Stimulated activated CD4-positive, alpha-beta T cell treated with anti-CD3 and anti-CD28 coated beads, Interleukin-1b, Interleukin-23, amount 100 ng/mL, for 4 hours (primary cell): ENCODE measurements at places on chromosomes 5 and 9.
A peak's percentile ranks its signal among the peaks of the same experiment; 100 is the strongest.

DNA sequence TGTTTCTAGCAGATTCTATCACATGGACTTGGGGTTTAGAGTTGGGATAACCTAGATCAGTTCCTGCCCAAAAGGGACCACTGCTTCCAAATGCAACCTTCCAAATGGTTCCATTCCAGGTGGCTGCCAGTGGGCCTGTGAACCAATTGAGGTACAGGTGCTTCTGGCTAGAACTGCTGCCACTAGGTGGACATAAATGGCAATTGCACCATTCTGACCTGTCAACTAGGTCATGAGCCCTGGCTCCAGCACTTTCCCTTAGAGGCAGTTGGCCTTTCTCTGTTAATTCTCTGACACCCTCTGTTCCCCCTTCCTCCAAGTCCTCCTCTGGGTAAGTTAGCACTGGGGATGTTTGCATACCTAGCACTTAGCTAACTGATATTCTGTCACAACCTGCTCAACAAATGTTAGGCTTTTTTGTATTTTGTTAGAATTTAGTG lies 16.6 kb upstream of the HEMGN start:
- DNase-seq, result peak; percentile 14

- no peak for DNase-seq
Measured at GRCh38 chr9:72997387-72997995, 44.6 kb upstream of the ALDH1A1 start.

DNA sequence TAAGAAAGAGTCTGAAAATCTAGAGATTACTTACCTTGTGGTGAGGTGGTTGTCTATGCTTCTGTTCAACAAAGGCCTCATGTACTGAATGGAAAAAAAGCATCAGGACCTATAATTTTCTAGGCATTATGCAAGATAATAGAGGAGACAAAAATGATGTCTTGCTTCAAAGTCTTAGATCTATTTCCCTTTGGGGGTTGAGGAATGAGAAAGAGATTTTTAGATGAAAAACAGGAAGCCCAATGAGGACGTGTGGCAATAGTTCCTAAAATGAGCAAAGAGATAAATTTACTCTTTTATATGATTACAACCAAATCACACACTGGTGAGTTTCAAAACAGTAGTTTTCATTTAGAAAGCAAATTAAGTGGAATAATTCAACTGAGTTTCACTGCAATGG lies 99.5 kb downstream of the GHR start:
- DNase-seq, result no peak

DNA sequence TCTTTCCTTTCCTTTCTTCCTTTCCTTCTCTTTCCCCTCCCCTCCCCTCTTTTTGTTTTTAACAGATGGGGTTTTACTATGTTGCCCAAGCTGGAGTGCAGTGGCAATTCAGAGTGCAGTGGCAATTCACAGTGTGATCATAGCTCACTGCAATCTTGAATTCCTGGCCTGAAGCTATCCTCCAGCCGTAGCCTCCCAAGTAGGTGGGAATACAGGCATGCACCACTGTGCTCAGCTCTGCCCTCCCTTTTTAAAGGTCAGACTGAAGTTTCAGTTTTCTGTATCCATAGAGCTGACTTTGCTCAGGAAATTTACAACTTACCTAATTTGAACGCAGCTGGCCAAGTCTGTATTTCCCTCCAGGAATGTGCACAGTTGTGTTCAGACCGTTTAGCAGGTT lies 696 bp downstream of the CCL28 start:
- no peak for DNase-seq

DNA sequence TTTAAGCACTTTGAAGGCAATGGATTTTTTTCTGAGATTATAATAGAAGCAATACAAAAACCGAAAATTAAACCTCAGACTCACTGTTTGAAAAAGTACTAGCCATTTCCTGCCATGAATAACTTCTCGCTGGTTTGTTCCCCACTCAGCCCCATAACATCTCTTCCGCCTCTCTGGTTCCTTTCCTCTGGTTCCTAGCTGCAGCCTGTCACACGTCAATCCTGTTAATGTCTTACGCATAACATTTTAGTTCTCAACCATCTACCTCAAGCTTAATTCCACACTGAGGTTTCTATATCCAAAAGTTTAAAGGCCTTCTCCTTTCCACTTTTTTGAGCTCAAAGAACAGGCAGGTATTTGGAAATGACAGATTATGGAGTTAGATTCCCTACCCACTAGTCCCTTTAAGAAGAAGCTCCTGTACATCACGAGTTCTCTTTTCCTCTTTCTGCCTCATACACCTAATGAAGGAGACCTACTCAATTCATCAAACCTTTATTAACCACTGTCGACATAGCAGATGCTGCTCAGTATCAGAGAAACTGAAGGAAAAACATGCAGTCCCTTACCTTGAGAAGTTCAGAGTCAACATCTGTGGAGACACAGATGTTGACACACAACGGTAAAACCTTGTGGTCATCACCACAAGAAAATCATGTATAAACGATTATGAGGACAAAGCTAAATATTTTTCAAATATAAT lies 243.0 kb upstream of the PTGER4 start:
- DNase-seq, result no peak

DNA sequence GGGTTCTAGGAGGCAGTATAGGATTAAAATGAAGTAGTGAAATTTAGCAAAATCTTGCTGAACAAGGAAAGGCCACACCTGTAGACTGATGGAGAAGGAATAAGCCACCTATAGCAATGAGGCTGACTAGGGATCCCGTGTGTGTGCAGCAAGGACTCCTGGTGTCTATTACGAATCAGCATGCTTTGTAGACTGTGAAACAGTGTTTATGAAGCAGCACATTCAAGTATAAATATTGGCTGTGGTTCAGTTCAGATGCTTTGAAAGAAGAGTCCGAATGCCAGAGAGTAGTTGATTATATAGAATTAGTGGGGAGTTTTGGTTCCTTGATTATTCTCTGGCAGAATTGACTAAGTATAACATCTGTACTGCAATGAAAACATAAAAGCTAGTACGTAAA lies 41.8 kb downstream of the CAST start:
- no peak for DNase-seq

DNA sequence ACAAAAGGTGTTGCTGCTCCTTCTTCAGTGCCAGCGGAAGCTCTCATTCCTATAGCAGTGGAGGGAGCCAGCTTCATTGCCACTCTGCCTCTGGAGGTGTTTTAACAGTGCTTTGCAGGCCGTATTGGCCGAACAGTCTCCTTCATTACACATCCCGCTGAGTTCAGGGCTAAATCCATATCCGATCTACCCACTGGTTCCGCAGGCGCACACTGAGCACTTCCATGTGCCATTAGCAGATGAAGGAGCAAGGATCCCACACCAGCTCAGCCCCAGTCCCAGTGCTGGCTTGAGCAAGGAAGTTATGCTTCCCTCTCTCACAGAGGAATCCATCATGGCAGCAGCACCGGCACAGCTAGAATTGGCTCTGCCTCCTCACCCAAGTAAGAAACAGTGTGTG lies 121.2 kb upstream of the IRX2 start:
- no peak for DNase-seq

GRCh38 chr5:159971038-159971437 lies 37.9 kb upstream of the TTC1 start:
- DNase-seq, result no peak

- no peak for DNase-seq
Measured at GRCh38 chr9:76161541-76161940, 232.7 kb downstream of the RFK start.

DNA sequence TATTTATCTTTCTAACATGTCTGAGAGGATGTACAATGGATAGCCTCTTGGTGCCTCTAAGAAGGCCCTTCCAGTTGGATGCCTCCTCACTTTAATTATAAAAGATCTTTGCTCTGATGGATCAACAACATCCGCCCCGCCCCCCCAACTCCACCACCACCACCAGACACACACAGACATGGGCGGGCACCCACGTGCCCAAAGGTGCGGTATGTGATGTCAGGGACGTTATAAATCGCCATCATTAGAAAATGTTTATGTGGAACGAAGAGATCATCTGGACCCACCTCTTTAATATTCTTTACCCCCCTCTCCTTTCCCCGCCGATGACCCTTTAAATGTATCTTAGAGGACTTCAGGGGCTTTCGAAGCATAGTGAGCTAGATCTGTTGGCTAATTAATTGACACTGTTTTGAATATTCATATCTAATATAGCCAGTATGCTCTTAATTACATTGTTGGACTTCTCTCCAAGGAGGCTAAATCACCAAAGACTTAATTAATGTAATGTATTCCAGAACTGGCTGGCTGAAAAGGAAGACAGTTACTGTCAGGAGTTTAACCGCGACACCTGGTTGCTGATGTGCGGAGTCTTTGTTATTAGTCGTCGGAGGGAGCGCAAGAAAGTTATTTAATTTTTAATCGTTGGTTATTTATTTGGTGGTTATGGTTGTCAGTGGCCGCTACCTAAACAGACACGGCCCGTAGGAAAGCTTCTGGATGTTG lies 6.1 kb upstream of the FOXB2 start:
- DNase-seq, result no peak

GRCh38 chr5:38821679-38822078 lies 24.1 kb upstream of the OSMR start:
- DNase-seq, result no peak

DNA sequence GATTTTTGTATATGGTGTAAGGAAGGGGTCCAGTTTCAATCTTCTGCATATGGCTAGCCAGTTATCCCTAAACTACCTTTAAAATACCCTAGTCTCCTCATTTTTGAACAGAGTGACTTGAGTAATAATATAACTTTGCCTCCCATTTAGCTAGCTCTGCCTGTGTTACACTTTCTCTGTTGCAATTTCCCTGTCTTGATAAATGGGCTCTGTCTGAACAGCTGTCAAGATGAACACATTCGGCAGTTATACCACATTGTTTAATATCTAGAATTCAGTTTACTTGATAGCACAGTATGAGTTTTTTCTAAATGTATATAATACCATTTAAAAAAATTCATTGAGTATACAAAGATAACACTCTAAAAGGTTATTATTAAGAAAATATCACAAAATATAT lies 562.9 kb upstream of the FTMT start:
- no peak for DNase-seq

DNA sequence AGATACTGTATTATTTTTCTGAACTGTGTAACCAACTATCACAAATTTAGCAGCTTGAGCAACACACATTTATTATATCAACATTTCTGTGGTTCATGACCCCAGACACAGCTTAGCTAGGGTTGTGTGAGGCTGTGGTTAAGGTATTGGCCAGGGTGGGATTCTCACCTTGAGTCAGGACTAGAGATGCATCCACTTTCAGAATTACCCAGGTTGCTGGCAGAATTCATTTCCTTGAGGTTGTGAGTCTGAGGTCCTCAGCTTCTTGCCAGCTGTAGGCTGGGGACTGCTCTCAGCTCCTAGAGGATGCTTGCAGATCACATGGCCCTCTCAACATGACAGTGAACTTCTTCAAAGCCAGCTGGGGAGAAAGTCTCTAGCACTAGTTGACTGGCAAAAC lies 122.5 kb upstream of the RASGRF2 start:
- no peak for DNase-seq

GRCh38 chr5:51829691-51830090 lies 446.4 kb downstream of the ISL1 start:
- no peak for DNase-seq

GRCh38 chr5:12614608-12615007 lies 710.4 kb upstream of the CTNND2 start:
- DNase-seq, result no peak

GRCh38 chr9:9846557-9846956 lies 766.2 kb downstream of the PTPRD start:
- DNase-seq, result no peak

GRCh38 chr5:159527546-159528254 lies 197.4 kb upstream of the IL12B start:
- DNase-seq, result no peak

- no peak for DNase-seq
Measured at GRCh38 chr9:9142001-9142400, 1342.4 kb upstream of the DMAC1 start.

- no peak for DNase-seq
Measured at GRCh38 chr9:110952540-110952859, 85.8 kb downstream of the LPAR1 start.

GRCh38 chr9:130288393-130288792 lies 22.8 kb downstream of the HMCN2 start:
- no peak for DNase-seq

DNA sequence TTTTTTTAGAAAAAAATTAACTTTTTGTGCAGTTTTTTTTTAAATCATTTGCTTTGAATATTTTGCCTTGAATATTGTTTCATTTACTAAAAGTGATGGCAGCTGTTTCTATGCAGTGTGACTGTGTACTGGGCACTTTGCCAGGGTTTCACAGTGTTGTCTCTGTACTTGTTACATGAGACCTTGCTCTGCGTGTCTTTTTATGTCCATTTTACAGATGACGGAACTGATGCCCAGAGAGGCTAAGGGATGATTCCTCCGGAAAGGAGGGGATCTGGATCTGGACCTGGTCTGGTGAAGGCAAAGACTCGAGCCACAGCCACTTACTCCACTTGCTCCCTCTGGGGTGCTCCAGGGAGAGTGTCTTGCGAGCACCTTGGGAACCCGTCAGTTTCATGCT lies 124.8 kb upstream of the PTCH1 start:
- no peak for DNase-seq

- no peak for DNase-seq
Measured at GRCh38 chr9:9392755-9393154, 1220.0 kb downstream of the PTPRD start.

- no peak for DNase-seq
Measured at GRCh38 chr5:65394087-65394486, 87.6 kb downstream of the ADAMTS6 start.

GRCh38 chr9:124594673-124595072 lies 87.5 kb upstream of the NR5A1 start:
- no peak for DNase-seq

DNA sequence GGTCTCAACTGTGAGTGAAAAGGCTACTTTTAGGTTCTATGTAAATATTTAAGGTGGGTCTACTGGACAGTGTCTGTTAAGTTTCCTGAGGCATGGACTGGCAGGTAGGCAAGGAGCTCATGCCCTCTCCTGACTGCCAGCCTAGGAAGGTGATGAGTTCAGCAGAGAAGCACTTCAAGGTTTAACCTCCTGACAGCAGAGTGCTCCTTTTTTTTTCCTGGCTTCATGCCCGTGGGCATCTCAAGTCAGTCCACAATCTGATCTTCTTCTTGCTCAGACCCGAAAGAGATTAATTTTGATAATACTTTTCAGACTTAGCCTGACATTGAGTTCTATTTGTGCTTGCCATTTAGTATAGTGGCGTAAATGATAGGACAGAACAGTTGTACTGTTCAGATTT lies 241.9 kb upstream of the NREP start:
- DNase-seq, result no peak

DNA sequence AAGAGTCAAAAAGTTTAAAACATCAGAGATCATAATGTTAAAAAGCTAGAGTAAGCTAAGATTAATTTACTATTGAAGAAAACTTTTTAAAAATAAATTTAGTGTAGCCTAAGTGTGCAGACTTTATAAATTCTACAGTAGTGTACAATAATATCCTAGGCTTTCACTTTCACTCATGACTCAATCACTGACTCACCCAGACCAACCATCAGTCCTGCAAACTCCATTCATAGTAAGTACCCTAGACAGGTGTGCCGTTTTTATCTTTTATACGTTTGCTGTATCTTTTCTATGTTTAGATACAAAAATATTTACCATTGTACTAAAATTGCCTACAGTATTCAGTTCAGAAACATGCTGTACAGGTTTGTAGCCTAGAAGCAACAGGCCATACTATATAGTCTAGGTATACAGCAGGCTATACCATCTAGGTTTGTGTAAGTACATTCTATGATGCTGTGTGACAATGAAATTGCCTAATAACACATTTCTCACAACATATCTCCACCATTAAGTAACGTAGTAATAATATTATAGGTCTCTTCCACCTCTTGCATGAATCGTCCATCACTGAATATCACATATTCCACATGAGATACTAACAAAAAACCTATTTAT lies 59.2 kb downstream of the MEGF9 start:
- no peak for DNase-seq
